ENCODE measurements at places on chromosomes 1 and 21.

DNA sequence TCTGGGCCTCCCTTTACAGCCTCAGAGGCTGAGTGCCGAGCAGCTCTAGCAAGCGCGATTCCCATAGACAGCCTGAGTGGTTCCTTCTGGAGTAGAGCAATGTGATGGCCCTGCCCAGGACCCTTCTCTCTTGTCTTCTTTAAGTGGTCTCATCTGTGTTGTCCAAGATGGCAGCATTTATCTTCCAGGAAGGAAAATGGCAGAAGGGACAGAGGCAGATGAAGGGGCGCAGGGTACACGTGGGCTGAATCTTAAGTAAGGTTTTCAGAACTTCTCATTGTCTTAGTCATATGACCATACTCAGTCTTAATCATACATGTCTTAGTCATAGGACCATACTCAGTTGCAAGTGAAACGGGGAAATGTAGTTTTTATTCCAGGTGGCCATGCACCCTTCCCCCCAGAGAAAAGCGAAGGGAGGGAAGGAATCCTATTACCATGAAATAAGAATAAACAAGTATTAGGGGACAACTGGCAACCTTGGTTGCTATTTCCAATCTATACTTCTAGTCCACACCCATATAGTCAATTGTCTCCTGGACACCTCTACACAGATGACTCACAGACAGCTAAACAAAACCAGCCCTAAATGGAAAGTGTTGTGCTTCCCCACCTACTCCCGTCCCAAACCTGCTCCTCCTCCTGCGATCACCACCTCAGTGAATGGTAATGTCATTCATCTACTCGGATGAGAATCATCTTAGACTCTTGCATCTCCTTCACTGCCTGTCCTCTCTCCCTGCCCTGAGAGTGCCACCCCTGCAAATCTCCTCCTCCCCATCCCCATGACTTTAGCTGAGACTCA is 13.3 kb downstream of the OVAAL start:
- DNase-seq = no peak

GRCh38 chr1:77406661-77407060 is 124.8 kb downstream of the AK5 start:
- DNase-seq = no peak

GRCh38 chr1:161945306-161946060 is 78.2 kb downstream of the OLFML2B start:
- DNase-seq = no peak

GRCh38 chr1:204186597-204186996 is 9.7 kb downstream of the KISS1 start:
- no peak for DNase-seq

DNA sequence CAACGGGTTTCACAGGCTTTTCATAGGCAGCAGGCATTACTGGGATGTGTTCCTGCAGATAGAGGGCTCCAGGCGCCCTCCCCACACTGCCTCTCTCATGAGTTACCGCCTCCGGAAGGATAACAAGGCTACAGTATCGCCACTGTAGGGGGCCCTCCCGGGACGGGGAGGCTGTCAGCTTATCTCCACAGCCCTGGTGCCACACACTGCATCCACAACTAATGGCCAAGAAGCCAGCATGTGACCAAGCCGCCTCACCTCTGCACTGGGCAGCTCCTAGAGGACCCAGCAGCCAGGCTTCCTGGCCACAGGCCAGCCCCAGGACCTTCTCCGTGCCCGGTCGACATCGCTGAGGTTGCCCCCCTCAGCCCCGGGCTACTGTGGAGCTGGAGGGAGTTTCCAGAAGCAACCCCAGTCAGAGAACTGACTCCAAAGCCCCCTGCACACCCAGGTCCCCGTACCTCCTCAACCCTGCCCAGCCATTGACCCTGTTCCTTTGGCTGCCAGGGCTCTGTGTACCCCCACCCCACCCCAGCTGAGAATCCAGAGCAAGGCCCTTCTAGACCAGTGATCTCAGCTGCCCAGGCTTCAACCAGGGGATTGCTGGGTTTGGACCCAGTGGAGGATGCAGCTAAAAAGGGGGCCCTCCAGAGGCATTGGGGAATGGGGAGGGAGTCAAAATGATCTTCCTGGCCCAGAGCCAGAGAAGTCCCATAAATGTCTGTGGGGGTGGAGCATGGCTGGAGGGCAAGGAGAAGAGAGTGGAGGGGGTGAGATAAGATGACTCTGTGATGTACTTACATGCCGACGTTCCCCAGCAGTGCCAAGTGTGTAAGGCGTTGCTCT is 45.0 kb downstream of the NEK2 start:
- DNase-seq = no peak

DNA sequence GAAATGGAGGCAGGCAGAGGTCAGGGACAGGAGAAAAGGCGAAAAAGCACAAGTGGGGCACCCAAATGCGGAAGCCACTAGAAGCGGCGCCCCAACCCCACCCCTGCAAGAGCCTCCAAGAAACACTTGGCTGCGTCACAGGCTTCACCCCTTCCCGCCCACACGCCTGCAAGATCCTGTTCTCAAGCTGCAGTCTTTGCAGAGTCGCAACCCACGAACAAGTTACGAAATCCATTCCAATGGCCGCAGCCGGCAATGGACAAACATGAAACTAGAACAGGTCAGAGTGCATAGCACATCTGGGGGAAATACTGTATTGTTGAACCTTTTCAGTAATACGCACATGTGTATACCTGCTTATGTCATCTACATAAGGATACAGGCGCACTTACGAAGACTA is 103.6 kb downstream of the PSMG1 start:
- no peak for DNase-seq

- no peak for DNase-seq
Observed at GRCh38 chr21:36420571-36421339, 35.6 kb downstream of the CHAF1B start.

DNA sequence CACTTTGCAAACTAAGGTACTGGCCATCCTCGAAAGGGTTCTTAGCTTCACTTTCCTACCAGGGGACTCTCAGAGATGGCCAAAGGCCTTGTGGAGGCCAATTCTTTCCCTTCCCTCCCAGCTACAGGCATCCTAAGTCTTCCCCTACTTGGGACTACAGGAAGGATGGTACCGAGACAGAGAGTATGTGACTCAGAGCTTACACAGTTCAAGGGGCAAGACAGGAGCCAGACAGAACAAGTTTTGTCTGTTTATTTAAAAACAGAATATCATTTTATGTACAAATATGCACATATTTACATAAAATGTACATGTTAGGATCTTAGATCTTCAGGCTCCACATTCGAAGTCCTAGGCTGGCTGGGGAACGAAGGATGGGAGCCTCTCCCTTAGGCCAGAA is 1.1 kb upstream of the ARHGAP30 start:
- DNase-seq = no peak

GRCh38 chr21:17775431-17776126 is 43.6 kb downstream of the C21orf91 start:
- DNase-seq = peak; percentile 44

- DNase-seq = no peak
Observed at GRCh38 chr1:18608534-18608933, 22.1 kb upstream of the PAX7 start.

DNA sequence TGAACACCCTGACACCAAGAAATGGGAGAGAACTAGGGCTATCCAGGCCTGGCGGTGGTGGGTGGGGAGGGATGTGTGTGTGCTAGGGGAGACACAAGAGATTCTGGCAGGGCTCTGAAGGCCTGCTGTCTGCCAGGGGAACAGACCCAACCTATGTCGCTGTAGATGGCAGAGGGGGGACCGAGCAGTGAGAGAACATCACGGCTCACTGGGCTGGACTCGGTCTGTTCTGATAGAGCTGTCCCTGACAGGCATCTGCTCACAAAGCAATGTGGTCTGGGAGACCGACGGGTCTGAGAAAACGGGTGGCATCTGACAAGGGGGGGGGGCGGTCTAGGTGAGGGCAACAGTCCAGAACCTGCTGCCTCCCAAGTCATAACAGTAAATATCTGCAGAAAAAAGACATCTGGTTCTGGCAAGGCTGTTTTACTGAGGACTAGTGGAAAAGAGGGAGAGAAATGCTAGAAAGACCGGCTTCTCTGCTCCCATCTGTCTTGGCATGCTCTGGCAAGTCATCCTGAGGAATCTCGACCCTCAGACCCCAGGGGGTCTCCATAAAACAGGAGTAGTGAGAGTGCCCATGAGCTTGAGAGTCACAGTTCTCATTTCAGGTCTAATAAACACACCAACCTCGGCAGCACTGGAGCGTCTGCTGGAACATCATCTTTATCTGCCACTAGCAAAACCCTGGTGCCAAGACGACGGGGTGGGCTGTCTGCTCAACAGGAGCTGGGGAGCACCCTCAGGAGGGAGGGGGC is 36.5 kb downstream of the SLC66A1 start:
- no peak for DNase-seq

DNA sequence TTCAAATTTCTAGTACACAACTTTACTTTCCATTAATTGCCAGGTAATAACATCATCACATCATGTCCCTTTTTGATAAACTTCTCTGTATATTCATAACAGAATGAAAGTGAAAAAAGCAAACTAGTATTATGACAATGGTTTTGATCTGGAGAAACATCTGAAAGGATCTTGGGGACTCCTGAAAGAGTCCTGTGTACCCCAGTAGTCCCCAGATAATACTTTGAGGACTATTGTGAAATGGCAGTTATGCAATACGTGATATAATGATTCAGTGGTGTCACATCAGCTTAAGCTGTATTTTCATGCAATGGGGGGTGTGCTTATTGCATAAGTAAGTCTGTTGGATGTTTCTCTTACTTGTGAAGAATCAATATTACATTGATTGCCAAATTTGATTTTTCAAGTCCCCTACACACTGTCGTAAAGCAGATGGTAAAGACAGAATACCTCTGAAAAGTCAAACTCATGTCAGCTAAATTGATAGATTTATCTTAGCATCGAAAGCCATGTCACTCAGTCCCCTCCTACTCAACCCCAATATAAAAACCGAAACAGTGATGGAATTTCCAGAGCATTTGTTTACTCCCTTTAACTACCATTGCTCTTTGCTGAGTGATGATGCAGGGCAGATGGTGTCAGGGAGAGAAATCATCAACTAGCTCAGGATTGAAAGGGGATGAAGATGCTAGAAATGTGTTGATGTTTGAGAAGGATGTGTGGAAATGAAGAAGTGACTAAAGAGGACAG is 146.7 kb upstream of the C1orf105 start:
- no peak for DNase-seq

DNA sequence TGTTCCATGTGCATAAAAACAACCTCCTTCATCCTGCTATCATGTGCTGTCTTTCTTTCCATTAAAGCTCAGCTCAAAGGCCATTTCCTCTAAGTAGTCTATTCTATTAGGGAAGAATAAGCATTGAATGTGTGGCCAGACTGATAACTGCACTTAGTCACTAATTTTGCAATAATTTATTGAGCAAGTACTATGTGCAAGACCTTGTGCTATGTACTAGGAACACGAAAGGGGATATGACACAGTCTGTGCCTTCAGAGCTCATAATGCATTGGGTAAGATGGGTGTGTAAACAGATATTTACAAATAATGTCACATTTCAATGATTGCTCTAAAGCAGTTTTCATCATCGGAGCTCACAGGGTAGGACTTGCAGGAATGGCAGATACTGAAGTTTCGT is 54.2 kb downstream of the NMNAT2 start:
- no peak for DNase-seq

DNA sequence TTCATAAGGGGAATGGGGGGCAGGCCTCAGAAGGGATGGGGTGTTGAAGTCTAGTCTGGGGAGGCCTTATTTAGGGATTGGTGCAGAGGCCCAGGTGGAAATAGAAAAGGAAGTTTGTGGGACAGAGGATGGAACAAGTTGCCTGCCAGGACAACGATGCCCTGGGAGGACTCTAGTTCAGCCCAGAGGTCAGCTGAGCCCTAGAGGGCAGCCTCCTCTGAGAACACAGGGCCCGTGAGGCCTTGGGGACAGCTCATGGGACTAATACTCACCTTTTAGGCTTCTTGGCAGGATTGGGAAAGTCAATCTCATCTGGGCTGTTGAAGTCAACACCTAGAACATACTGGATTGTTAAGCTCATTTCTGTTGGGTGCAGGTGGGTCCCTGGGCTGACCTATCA is 43.0 kb downstream of the LHX4 start:
- no peak for DNase-seq

DNA sequence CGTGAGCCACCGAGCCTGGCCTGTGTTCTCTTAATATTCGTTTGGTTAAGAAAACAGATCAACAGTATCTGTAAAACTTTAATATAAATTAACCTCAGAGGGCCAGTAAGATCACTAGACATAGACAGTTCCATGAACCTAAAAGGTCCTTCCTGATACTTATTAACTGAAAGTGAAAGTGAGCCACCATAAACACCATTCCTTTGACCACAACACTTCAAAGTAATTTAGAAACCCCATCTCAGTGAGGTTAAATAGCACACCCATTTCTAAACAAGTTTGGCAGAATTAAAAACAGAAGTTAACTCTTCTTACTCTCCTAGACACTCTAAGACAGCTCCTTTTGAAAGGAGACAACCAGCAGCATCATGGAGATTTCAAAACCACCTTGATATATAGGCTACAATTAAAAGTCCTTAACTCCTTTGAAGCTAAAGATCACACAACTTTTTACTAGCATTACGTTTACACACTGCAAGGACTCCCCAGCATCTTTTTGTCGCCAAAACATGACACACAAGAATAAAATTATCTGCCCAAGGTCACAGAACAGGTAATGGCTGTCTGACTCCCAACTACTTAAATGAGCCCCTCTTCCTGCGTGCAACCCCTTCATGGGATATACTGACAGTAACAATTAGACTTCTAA is 2.2 kb downstream of the RNF19B start:
- no peak for DNase-seq

- no peak for DNase-seq
Observed at GRCh38 chr1:143699115-143699514, 272.7 kb downstream of the FAM72C start.

DNA sequence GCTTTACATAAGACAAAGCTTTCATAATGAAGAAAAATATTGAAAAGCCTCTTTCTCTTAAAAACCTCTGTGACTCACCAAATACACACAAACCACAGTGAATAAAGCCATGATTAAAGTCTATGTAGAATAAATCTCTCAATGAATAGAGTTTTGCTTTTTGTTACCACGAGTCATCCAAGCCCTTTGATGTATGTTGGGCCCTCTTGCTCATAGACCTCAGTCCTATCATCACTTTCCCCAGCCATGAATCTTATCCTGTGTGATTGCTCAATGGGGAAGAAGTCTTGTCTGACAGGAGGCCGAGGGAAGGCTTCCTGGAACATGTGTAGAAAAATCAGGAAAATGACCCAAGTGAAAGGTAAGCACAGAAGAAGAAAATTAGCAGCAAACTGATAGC is 60.8 kb downstream of the NGF start:
- DNase-seq = no peak

- DNase-seq = no peak
Observed at GRCh38 chr21:32958288-32959002, 67.3 kb upstream of the OLIG2 start.

DNA sequence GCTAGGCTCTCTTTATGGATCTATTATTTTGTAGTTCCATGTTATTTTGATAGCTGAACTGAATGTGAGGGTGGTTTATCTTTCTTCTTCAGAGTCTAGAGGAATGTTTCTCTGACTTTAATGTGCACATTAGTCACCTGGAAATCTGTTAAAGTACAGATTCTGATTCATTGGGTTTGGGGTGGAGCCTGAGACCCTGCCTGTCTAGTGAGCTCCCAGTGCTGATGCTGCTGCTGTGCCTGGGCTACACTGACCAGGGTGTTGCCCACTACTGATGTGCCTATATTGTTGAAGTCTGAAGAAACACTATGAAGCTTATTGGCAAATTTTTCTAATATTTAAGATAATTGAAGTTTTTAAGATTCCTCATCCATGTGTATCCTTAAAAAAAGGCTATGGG is 35.9 kb downstream of the CD46 start:
- no peak for DNase-seq

All from T-helper 9 cell (primary cell).